Progenitor cell of endocrine pancreas (in vitro differentiated cells): ENCODE measurements at places on chromosomes 2 and 18. TPM values are rescaled to one million over a fixed set of nuclear protein-coding genes. Genes with fewer than 3 reads are reported as not detected.

The C2orf80 gene
- total RNA-seq = not detected in 2 replicates

The TBR1 gene
- total RNA-seq = not detected in 2 replicates

The AMMECR1L gene
- total RNA-seq = 23.1 and 24.0 TPM in 2 replicates

The GAL3ST2 gene
- total RNA-seq = 0.51 and 0.84 TPM in 2 replicates

The TLX2 gene
- total RNA-seq = 0.33 TPM in 1 of 2 replicates, not detected in the other

The MC5R gene
- total RNA-seq = not detected in 2 replicates

The HJURP gene
- total RNA-seq = 22.0 and 23.1 TPM in 2 replicates

The REG1B gene
- total RNA-seq = not detected in 2 replicates

The CFC1 gene
- 27.7 and 30.9 TPM in 2 replicates for total RNA-seq

GRCh38 chr18:32042337-32042736 is 23.7 kb downstream of the RNF125 start:
- DNase-seq = no peak
- peaks cover 8% of the 10 kb centered on the region for H3K36me3 ChIP-seq
- H3K4me3 ChIP-seq = no peak overlapping the region
- no peaks in the 10 kb centered on the region for H3K27me3 ChIP-seq

GRCh38 chr18:13120983-13121441 is 97.5 kb upstream of the LDLRAD4 start:
- no peak overlapping the region for H3K27ac ChIP-seq
- no peaks in the 10 kb centered on the region for H3K27me3 ChIP-seq
- no peak overlapping the region for H3K4me3 ChIP-seq
- peaks cover 5% of the 10 kb centered on the region for H3K36me3 ChIP-seq
- no peak for DNase-seq

DNA sequence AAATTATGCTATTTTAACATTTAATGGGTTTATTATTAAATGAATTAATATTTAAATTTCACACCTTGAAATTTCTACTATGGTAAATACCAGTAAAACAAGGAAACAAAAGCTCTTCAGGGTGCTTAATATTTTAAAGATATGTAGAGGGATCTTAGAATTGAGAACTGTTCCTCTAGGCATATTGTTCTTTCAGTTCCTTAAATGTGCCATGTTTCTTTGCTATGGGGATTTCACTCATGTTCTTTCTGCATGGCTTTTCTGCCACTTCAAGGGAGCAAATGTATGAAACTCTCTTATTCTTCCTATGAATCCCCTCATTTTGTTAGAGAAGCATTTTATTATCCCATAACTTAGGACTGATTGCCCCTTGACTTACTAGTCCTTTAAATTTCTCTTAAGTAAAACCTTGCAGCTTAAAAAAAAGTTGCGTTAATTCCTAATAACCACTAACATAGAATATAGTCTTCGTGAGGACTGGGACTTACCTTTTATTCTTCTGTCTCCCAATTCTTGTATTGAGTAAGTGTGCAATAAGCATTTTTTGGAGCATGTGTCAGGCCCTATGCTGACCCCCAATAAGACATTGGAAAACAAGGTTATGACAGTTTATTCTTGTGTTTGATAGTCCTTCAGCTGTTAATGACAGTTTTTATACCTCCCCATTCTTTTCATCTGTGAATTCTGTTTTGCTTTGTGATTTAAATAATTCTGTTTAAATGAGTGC is 95.7 kb downstream of the BIRC6 start:
- H3K4me1 ChIP-seq = no peaks in the 10 kb centered on the region
- no peak for DNase-seq
- no peak overlapping the region for H3K4me3 ChIP-seq
- no peaks in the 10 kb centered on the region for H3K27me3 ChIP-seq
- H3K27ac ChIP-seq = peak overlapping the region; percentile 13
- peaks cover 21% of the 10 kb centered on the region for H3K36me3 ChIP-seq

GRCh38 chr2:9207641-9208311 is 1.2 kb downstream of the ASAP2 start:
- no peak for DNase-seq
- peak overlapping the region; percentile 89 for H3K4me3 ChIP-seq
- peaks cover 4% of the 10 kb centered on the region for H3K36me3 ChIP-seq
- peak overlapping the region; percentile 97 for H3K27ac ChIP-seq

GRCh38 chr2:3692375-3692774 is 11.0 kb upstream of the DCDC2C start:
- DNase-seq = no peak
- no peaks in the 10 kb centered on the region for H3K4me1 ChIP-seq
- H3K36me3 ChIP-seq = no peaks in the 10 kb centered on the region
- no peak overlapping the region for H3K4me3 ChIP-seq

- peaks cover 6% of the 10 kb centered on the region for H3K4me1 ChIP-seq
- DNase-seq = no peak
- H3K36me3 ChIP-seq = peaks cover 2% of the 10 kb centered on the region
- no peak overlapping the region for H3K4me3 ChIP-seq
Measured at GRCh38 chr2:226910384-226910783, 74.5 kb downstream of the RHBDD1 start.

DNA sequence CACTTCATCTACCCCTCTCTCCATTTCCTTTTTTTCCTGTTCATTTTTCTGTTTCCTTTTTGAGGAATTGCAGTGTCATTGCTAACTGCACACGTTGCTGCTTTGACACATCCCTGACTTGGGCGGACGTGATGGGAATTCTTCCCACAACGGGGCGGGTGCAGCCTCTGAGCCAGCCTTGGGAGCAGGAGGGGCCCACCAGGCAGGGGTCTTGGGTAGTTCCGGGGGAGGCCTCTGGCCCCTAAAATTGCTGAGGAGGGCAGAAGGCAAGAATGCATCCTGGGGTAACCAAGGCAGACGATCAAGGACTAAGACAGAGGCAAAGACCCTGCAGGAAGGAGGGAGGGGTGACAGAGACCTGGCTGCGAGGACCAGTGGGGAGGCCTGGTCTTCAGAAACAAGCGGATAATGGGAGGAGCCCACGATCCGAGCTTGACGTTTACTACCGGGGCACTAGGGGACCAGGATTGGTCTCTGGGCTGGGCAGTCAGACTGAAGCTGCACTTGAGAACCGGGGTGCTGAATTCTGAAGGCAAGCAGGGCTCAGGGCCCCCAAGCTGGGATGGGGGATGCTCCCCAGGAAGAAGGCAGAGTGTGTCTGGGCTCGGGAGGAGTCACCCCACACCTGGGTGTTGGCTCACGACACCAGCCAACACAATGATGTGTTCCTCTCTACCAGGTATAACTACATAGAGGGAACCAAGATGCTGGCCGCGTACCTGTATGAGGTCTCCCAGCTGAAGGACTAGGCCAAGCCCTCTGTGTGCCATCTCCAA is 14.8 kb upstream of the CNDP1 start:
- no peaks in the 10 kb centered on the region for H3K27me3 ChIP-seq
- peaks cover 11% of the 10 kb centered on the region for H3K4me1 ChIP-seq
- H3K4me3 ChIP-seq = no peak overlapping the region
- no peak overlapping the region for H3K27ac ChIP-seq
- peaks cover 61% of the 10 kb centered on the region for H3K36me3 ChIP-seq

DNA sequence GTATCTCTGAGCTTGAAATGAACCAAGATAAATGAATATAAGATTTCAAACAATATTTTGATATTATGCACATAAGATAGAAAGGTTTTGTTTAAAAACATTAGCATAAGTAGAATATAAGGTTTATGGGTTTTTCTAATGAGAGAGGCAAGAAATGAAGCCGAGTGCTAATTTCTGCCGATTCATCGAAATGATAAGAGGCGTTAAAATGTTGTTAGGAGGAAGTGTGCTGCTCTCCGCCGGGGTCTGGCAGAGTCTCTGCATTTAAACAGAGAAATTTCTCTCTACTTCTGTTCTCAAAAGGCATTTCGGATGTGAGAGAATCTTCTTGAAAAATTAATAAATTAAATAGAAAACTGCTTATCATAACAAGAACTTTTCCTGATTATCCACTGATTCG is 83.6 kb downstream of the MRPS9 start:
- peaks cover 9% of the 10 kb centered on the region for H3K27me3 ChIP-seq
- H3K27ac ChIP-seq = no peak overlapping the region
- no peaks in the 10 kb centered on the region for H3K36me3 ChIP-seq
- no peaks in the 10 kb centered on the region for H3K4me1 ChIP-seq

- H3K4me3 ChIP-seq = no peak overlapping the region
- peaks cover 2% of the 10 kb centered on the region for H3K4me1 ChIP-seq
- no peak for DNase-seq
- H3K36me3 ChIP-seq = no peaks in the 10 kb centered on the region
Measured at GRCh38 chr18:55908901-55909366, 320.9 kb upstream of the TCF4 start.

- no peak for DNase-seq
- H3K4me3 ChIP-seq = no peak overlapping the region
- peaks cover 33% of the 10 kb centered on the region for H3K27me3 ChIP-seq
- H3K4me1 ChIP-seq = peaks cover 11% of the 10 kb centered on the region
Measured at GRCh38 chr2:120609826-120610395, 125.8 kb upstream of the GLI2 start.

DNA sequence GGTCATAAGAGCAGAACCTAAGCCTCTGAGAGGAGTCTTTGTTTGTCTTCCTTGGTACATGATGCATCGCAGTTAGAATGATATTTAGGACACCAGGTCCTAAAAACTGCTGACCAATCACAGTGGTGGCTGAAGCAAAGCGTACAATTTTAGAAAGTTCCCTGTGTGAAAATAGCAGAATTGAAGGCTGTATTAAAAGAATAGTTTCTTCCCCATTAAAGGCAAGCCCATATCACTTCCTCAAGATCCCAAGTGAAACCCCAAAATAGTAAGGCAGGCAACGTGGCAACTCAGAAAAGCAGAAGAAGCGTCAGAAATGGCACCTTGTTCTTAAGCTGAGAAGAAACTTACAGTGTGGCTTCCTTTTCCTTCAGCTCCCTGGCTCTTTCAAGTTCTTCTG is 154.8 kb upstream of the PGAP1 start:
- H3K27me3 ChIP-seq = no peaks in the 10 kb centered on the region
- H3K36me3 ChIP-seq = no peaks in the 10 kb centered on the region
- no peaks in the 10 kb centered on the region for H3K4me1 ChIP-seq
- no peak overlapping the region for H3K27ac ChIP-seq
- H3K4me3 ChIP-seq = no peak overlapping the region

DNA sequence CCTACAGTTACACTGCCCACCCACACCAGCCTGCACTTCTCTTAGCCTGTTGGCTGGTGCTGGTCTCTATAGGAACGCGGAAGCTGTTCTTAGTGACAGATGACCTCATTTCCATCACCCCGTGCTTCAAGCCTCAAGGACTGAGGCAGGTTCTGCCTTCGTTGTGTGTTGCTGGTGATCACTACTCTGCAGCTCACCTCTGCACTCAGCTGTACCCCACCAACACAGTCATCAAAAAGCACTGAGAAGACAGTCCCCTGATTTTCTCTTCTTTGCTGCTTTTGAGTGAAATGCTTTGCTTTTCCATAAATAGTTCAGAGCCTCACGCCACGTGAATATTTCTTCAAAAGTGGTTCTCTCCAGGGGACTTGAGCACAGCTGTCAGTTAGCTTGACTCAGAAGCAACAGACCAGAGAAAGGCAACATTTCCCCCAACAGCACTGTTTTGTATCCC is 225.7 kb upstream of the CCDC150 start:
- H3K27ac ChIP-seq = no peak overlapping the region
- no peaks in the 10 kb centered on the region for H3K4me1 ChIP-seq
- no peaks in the 10 kb centered on the region for H3K27me3 ChIP-seq
- H3K36me3 ChIP-seq = peaks cover 2% of the 10 kb centered on the region
- DNase-seq = no peak

DNA sequence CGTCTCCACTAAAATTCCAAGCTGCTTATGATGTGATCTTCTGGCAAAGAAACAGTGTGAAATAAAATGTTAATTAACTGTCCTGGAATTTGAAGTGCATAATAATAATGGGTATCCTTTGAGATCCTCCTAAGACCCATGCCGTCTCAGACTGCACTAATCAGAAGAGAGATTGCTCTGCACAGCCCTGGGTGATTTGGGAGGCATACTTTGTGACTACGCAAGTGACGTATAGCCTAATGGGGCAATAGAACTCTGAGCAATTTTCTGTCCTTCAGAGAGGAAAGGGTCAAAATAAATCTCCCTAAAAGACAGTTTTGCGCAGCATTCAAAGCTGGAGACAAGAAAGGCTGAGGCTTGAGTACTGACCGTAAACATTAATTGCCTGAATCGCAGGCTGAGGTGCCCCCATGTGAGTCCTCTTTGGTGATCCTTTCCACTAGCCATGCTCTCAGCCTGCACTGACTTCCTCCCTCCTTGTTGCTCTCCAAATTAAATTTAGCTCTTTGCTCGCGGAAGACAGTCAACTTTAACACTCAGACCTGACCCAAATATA is 76.0 kb downstream of the DPP4 start:
- peaks cover 15% of the 10 kb centered on the region for H3K27me3 ChIP-seq
- H3K36me3 ChIP-seq = no peaks in the 10 kb centered on the region
- H3K27ac ChIP-seq = no peak overlapping the region
- no peak overlapping the region for H3K4me3 ChIP-seq

GRCh38 chr2:168169097-168169745 is 78.2 kb downstream of the STK39 start:
- H3K4me1 ChIP-seq = no peaks in the 10 kb centered on the region
- peaks cover 4% of the 10 kb centered on the region for H3K36me3 ChIP-seq
- DNase-seq = no peak
- H3K4me3 ChIP-seq = no peak overlapping the region
- H3K27me3 ChIP-seq = no peaks in the 10 kb centered on the region
- H3K27ac ChIP-seq = no peak overlapping the region

- no peak overlapping the region for H3K4me3 ChIP-seq
- H3K27me3 ChIP-seq = no peaks in the 10 kb centered on the region
- DNase-seq = no peak
- peaks cover 15% of the 10 kb centered on the region for H3K36me3 ChIP-seq
- peaks cover 1% of the 10 kb centered on the region for H3K4me1 ChIP-seq
Measured at GRCh38 chr2:69099541-69099940, 86.6 kb downstream of the ANTXR1 start.
